ENCODE measurements at places on chromosomes 7 and 10. TPM values are rescaled to one million over a fixed set of nuclear protein-coding genes. Genes with fewer than 3 reads are reported as not detected.
A peak's percentile ranks its signal among the peaks of the same experiment; 100 is the strongest.

Gene HEPACAM2
- total RNA-seq, result under 0.01 TPM

Gene ARF5
- 113 TPM for total RNA-seq

Gene TRIM50
- not detected for total RNA-seq

Gene TMEM270
- total RNA-seq, result not detected

Gene AQP1
- total RNA-seq, result 0.18 TPM

Gene CLCN1
- not detected for total RNA-seq

Gene CLDN3
- not detected for total RNA-seq

Gene AFAP1L2
- total RNA-seq, result under 0.01 TPM

Gene TTYH3
- 6.1 TPM for total RNA-seq

Gene PRDX3
- total RNA-seq, result 195 TPM

Gene HERPUD2
- 18.3 TPM for total RNA-seq

- DNase-seq, result no peak
These were observed 95.7 kb downstream of the PLXNA4 start for GRCh38 chr7:132480534-132480933.

GRCh38 chr10:123788981-123789380, 102.6 kb downstream of the CPXM2 start:
- no peak for DNase-seq

GRCh38 chr7:45161138-45161537, 3.5 kb downstream of the RAMP3 start:
- DNase-seq, result no peak

DNA sequence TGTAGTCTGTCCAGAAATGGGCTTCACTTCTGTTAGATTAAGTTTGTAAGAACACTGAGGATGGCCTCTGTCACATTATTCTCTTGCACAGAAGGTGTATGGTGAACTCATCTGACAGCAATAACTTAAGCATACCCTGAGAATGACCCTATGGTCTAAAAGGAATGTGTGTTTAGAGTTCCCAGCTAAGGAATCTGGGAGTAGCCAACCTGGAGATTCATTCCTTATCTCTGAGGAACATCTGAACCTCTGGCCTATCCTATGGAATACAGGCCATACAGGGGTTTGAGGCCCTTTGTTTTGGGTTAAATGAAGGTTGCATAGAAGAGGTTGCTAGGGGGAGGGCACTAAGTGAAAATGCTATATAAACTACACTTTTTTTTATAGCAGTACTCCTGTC, 41.4 kb downstream of the LAMB4 start:
- no peak for DNase-seq

GRCh38 chr7:111071556-111071955, 19.4 kb upstream of the LRRN3 start:
- no peak for DNase-seq

DNA sequence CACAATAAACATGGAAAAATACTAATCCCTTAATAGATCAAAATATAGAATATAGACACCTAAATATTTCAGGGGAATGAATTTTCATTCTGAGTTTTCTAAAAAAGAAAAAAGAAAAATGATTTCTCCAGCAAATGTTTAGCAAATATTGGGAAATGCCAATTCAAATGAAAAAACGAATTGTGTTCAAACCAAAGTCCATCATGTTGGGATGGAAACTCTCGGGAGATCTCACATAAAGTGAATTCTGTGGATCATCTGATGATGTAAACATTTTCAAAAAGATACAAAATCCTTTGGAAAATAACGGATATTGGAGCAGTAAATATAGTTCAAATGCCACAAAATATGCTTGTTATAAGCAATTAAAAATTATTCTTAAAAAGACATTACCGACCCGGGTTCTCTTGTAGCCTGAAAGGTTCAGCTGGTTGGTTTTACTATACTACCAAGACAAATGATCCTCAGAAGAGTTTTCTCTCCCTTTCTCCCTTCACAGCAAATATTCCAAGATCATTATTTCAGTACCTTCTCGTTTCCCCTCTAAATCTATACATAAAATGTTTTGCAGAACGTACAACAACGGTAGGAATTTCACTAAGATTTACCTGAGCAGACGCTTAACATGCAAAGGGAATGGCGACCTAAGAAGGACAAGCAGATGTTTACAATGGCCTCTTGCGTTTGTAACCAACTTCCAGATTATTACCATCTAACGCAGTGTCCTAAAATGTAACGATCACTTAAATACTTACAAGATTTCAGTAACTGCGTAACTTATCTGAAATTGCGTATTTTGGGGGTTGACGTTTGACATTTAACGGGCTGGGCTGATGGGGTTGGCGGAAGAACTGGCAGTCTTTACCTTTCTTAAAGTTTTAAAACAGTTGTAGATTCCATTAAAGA, 2.5 kb downstream of the HOXA13 start:
- DNase-seq, result no peak

- DNase-seq, result no peak
These were observed 148.8 kb upstream of the VWC2 start for GRCh38 chr7:49624611-49625010.

DNA sequence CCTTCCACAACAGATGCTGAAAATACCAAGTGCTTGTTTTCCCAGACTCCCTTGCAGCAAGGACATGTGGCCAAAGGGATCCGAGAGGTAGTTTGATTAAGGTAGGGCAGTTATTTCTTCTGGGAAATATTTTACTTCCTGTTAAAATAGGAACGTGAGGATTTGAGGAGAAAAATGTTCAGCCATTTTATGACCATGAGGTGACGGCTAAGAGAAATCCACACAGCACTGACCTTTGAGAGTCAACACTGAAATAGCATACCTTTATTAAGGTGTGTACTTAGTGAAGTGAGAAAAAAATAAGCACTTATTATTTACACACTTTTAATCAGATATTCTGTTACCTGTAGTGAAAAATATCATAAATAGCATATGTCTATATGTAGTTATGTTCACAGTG, 133.9 kb downstream of the PPP1R3A start:
- DNase-seq, result no peak

DNA sequence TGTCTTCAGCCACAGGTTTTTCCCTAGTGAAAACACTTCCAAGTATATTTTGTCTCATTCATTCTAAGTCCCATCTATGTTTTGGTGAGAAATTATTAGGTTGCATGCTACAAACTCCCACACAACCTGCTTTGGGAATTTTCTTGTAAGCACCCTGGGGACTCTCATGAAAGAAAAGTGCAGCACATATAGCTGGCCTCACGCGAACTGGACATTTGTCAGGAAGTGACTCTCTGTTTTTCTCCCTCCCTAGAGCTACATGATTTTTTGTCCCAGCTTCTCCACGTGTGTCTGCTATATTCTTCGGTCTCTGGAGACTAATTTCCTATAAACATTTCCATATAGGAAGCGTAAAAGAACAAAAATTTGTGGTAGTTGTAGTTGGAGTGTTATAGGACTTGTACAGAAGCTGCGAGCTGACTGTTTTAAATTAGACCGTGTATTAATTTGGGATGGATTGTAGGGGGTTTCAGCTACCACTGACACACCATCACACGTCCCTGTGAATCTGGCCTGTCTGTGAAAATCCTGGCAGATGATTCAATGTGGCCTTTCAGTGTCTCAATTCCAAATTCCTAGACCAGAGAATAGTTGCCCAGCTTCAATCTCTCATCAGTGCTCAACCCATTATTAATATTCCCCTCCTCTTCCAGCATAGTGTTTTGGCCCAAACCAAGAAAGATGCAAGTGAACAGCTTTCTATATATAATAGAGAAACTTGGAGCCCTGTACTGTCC, 40.2 kb downstream of the ARL4A start:
- peak; percentile 10 for DNase-seq

- DNase-seq, result no peak
These were observed 264.5 kb upstream of the NEBL start for GRCh38 chr10:21161647-21162046.

- no peak for DNase-seq
These were observed 241.3 kb downstream of the CXCL12 start for GRCh38 chr10:44143556-44143955.
